ENCODE measurements at places on chromosomes 7 and 10. TPM values are rescaled to one million over a fixed set of nuclear protein-coding genes. Genes with fewer than 3 reads are reported as not detected.

Gene ZPBP
- total RNA-seq, result 0.36 TPM

Gene ZFYVE27
- 18.1 TPM for total RNA-seq

Gene C10orf53
- not detected for total RNA-seq

Gene C10orf67
- 0.25 TPM for total RNA-seq

Gene DYNC1I1
- total RNA-seq, result not detected

Gene TMEM178B
- 0.34 TPM for total RNA-seq

Gene TSC22D4
- 92.6 TPM for total RNA-seq

Gene LIPK
- total RNA-seq, result not detected

- H3K36me3 ChIP-seq, result no peaks in the 10 kb centered on the region
- no peaks in the 10 kb centered on the region for H3K4me1 ChIP-seq
- H3K27ac ChIP-seq, result no peak within 1 kb of the TSS
- DNase-seq, result no peak
Measured at GRCh38 chr7:14902589-14903067, at the start of gene DGKB. Gene DGKB (minus strand): TSS chr7:14902751.

DNA sequence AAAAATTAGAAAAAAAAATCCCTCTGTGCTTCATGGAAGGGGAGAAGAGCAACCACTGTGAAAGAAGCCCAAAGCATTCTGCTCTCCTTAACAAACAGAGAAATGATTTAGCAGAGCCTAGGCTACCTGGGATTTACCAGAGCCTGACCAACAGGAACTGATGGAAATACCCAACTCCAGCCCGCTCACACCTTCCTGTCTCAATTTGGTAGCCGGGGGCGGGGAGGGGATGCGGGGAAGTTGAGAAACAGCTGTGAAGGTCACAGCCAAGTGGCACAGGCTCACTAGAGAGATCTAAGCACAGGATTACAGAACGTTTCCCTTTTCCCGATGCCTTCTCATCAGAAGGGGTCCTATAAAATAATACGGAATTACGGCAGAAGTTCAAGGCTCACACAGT, 17.6 kb downstream of the RSU1 start:
- peaks cover 24% of the 10 kb centered on the region for H3K36me3 ChIP-seq
- peak overlapping the region; percentile 47 for H3K27ac ChIP-seq
- peak; percentile 56 for DNase-seq
- no peak overlapping the region for H3K4me3 ChIP-seq
- H3K4me1 ChIP-seq, result peaks cover 38% of the 10 kb centered on the region
- no peaks in the 10 kb centered on the region for H3K27me3 ChIP-seq

GRCh38 chr7:143375298-143376034, 5.7 kb upstream of the ZYX start:
- H3K4me3 ChIP-seq, result peak overlapping the region; percentile 48
- DNase-seq, result peak; percentile 73
- H3K36me3 ChIP-seq, result no peaks in the 10 kb centered on the region

- H3K27ac ChIP-seq, result no peak overlapping the region
- H3K27me3 ChIP-seq, result peaks cover 27% of the 10 kb centered on the region
- no peaks in the 10 kb centered on the region for H3K36me3 ChIP-seq
- H3K4me1 ChIP-seq, result peaks cover 3% of the 10 kb centered on the region
Measured at GRCh38 chr7:150959081-150959480, 19.0 kb downstream of the KCNH2 start.

GRCh38 chr10:66981361-66982052, 55.7 kb downstream of the LRRTM3 start:
- H3K4me1 ChIP-seq, result no peaks in the 10 kb centered on the region
- no peak overlapping the region for H3K27ac ChIP-seq
- H3K36me3 ChIP-seq, result no peaks in the 10 kb centered on the region
- H3K27me3 ChIP-seq, result no peaks in the 10 kb centered on the region
- DNase-seq, result no peak

- H3K27me3 ChIP-seq, result no peaks in the 10 kb centered on the region
- DNase-seq, result no peak
- no peaks in the 10 kb centered on the region for H3K36me3 ChIP-seq
- H3K4me1 ChIP-seq, result no peaks in the 10 kb centered on the region
Measured at GRCh38 chr10:20682782-20683181, 214.3 kb downstream of the NEBL start.

GRCh38 chr7:86930554-86931307, 128.7 kb downstream of the ELAPOR2 start:
- no peak for DNase-seq
- peaks cover 12% of the 10 kb centered on the region for H3K4me1 ChIP-seq
- H3K36me3 ChIP-seq, result no peaks in the 10 kb centered on the region
- H3K4me3 ChIP-seq, result no peak overlapping the region
- H3K27ac ChIP-seq, result no peak overlapping the region
- H3K27me3 ChIP-seq, result peaks cover 6% of the 10 kb centered on the region

DNA sequence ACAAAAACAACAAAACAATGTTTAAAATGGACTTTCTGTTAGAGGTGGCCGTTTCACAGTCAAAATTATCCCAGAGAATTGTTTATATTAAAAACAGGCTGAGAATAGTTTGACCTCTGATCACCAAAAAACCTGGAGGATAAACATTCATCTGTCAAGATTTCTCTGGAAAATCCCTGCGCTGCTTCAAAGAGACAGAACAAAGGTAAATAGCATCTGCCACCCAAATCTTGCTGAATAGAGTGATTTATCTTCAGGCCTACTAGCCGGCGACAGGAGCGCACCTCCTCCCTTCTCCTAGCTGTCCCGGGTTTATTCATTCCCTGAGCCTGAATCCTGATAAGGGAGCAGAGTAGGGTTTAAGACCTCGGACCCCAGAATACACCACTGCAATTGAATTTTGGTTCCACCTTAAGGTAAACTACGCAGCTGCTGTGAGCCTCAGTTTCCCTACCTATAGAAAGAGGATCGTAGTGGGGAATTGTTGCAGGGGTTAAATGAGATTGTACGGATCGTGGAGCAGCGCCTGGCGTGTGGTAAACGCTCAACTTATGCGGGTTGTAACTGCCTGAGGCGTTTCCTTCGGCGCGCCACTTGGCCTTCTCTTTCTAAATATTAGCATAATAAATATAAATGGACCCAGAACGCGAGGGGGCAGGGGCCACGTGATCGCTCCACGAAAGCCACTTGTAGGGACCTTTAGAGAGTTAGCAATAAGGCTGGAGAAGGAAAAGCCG, 498 bp upstream of the ST7 start:
- peak overlapping the region; percentile 74 for H3K27ac ChIP-seq
- H3K36me3 ChIP-seq, result peaks cover 5% of the 10 kb centered on the region
- H3K27me3 ChIP-seq, result peaks cover 3% of the 10 kb centered on the region
- peaks cover 32% of the 10 kb centered on the region for H3K4me1 ChIP-seq
- peak overlapping the region; percentile 79 for H3K4me3 ChIP-seq

DNA sequence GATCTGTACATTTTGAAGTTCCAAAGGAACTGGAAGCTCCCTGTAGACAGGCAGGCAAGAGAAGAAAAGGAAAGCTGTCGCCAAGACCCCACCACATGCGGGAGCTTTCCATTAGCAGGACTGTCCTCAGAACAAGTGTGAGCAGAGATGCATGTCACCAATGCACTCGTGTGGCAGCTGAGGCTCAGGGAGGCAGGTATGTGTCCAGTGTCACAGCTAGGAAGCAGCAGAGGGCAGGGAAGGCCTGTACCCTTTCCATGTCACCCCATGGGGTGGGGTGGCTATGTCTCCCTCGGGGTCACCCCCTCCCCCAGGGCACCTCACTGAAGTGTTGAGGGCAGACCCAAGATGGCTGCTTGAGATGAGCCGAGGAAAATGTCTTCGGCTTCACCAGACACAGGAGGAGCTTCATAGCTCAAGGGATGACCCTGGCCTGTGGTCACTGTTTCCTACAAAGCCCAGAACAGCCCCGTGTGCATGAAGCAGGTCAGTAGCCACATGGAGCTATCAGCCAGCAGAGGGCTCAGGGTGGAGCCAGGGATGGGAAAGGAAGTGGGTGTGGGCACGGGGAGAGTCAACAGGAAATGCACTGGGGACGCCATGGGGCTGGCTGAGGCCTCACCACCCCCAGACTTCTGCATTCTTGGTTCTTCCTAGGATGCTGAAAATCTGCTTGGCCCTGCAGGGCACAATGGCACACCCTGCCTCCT, 96.6 kb downstream of the FAM53B start:
- DNase-seq, result peak; percentile 83
- H3K4me1 ChIP-seq, result peaks cover 81% of the 10 kb centered on the region

GRCh38 chr10:79111846-79112614, 43.3 kb downstream of the ZMIZ1 start:
- H3K4me1 ChIP-seq, result peaks cover 34% of the 10 kb centered on the region
- no peak overlapping the region for H3K4me3 ChIP-seq

GRCh38 chr7:100555701-100556100, 16.7 kb downstream of the AGFG2 start:
- H3K27ac ChIP-seq, result peak overlapping the region; percentile 6
- no peak overlapping the region for H3K4me3 ChIP-seq
- DNase-seq, result no peak
- peaks cover 17% of the 10 kb centered on the region for H3K4me1 ChIP-seq

- H3K4me3 ChIP-seq, result no peak overlapping the region
- H3K27me3 ChIP-seq, result no peaks in the 10 kb centered on the region
- no peak overlapping the region for H3K27ac ChIP-seq
Measured at GRCh38 chr7:115292381-115292780, 370.5 kb downstream of the MDFIC start.

GRCh38 chr10:19316204-19316870, 267.7 kb downstream of the MALRD1 start:
- H3K27ac ChIP-seq, result no peak overlapping the region
- DNase-seq, result no peak
- no peaks in the 10 kb centered on the region for H3K36me3 ChIP-seq
- no peaks in the 10 kb centered on the region for H3K4me1 ChIP-seq

GRCh38 chr10:33507662-33508425, 173.4 kb upstream of the NRP1 start:
- no peaks in the 10 kb centered on the region for H3K36me3 ChIP-seq
- H3K27ac ChIP-seq, result no peak overlapping the region
- no peak for DNase-seq
- peaks cover 15% of the 10 kb centered on the region for H3K27me3 ChIP-seq

DNA sequence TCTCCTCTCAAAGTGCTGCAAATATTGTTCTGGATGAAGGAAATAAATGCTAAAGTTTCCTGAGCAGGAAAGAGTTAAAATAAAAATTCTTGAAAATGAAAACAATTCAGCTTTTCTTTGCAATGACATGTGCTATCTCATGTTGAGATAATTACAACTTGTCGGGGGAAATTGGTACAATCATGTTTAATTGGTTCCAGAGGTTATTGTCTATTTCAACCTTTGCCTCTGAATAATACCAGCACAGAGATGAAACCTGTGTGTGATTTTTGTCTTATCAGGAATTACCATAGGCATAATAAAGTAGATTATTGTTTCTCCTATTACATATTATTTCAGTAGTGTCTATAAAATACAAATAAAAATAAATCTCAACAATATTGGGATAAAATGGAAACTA, 305.0 kb downstream of the XPNPEP1 start:
- H3K27ac ChIP-seq, result no peak overlapping the region
- no peaks in the 10 kb centered on the region for H3K4me1 ChIP-seq
- no peak for DNase-seq
- no peaks in the 10 kb centered on the region for H3K27me3 ChIP-seq
- H3K4me3 ChIP-seq, result no peak overlapping the region
- no peaks in the 10 kb centered on the region for H3K36me3 ChIP-seq

- H3K36me3 ChIP-seq, result no peaks in the 10 kb centered on the region
- H3K27ac ChIP-seq, result no peak overlapping the region
- H3K4me3 ChIP-seq, result no peak overlapping the region
- peaks cover 2% of the 10 kb centered on the region for H3K27me3 ChIP-seq
Measured at GRCh38 chr7:47572939-47573757, 8.8 kb downstream of the TNS3 start.

DNA sequence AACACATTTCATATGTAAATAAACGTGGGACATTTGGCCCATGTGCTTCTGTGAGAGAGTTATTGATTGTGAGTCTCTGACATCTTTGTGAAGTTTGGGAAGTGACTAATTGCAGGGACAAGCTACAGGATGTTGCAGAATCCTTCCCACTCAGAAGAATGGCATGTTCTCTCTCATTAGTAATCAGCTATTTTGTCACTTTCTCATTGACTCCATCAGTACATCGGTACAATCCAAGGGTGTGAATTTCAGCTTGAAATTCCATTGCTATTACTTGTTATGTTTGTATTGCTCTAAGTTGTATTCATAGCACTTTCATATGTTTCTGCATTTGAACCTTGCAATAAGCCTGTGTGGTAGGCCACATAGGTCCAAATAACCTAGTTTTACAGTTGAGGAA, 100.0 kb upstream of the KCNMA1 start:
- H3K36me3 ChIP-seq, result no peaks in the 10 kb centered on the region
- no peak for DNase-seq
- H3K27me3 ChIP-seq, result peaks cover 8% of the 10 kb centered on the region
- no peaks in the 10 kb centered on the region for H3K4me1 ChIP-seq
- H3K4me3 ChIP-seq, result no peak overlapping the region

DNA sequence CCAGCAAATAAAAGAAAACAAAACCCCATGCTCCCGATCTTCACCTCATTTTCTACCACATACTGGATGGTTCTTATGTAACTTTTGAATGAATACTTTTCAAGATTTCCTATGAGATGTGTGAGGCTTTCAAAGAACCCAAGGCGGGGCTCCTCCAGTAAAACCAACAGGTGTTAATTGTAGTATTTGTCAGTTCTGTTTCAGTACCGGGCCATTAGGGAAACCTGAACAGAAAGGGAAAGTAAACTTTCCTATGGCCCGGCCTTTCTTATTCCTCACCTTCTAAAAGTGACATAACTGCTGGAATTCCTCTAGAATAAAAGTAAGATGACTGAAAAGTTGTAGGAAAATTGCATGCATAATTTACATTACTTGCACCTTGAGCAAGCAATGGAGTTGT, 672.9 kb downstream of the MAGI2 start:
- no peaks in the 10 kb centered on the region for H3K27me3 ChIP-seq
- no peak for DNase-seq
- no peak overlapping the region for H3K4me3 ChIP-seq
- H3K4me1 ChIP-seq, result no peaks in the 10 kb centered on the region
- H3K27ac ChIP-seq, result no peak overlapping the region

DNA sequence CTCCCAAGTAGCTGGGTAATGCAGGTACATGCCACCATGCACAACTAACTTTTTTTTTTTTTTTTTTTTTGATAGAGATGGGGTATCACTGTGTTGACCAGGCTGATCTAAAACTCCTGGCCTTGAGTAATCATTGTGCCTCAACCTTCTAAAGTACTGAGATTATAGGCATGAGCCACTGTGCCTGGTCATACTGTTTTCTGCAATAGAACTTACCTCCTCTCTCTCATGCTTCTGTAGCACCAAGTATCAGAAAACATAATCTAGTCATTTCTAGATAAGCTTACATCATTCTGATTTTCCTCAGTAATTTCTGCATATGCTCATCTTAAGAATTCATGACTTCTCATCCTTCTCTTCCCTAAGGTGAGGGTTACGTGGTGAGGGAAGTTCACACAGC, 210.0 kb downstream of the IMMP2L start:
- H3K36me3 ChIP-seq, result no peaks in the 10 kb centered on the region
- peaks cover 7% of the 10 kb centered on the region for H3K4me1 ChIP-seq
- DNase-seq, result no peak

- H3K27me3 ChIP-seq, result no peaks in the 10 kb centered on the region
- H3K27ac ChIP-seq, result peak overlapping the region; percentile 81
- peaks cover 38% of the 10 kb centered on the region for H3K4me1 ChIP-seq
Measured at GRCh38 chr7:44748948-44749731, 493 bp downstream of the ZMIZ2 start.

All from activated CD8-positive, alpha-beta T cell treated with anti-CD3 and anti-CD28 coated beads for 36 hours (primary cell).